ENCODE measurements at places on chromosomes 3 and 15.

DNA sequence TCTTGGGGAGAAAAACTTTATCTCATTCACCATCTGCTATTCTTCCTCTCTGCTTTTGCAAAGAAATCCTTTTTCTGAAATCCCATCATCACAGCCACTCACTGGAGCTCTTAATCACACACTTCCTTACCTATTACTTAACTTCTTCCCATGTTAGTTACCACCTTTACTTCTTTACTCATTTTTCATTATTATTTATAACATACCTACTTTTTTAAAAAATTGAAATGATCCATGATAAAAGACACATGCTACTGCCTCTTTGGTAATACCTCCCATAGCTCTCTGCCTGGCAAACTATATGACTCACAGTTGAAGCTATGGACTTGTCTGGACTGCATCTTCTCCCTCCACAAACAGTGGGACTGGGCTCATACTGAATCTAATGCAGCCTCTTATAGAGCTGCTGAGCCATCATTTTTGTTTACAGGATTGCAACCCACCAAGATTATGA is 150.3 kb downstream of the TNIK start:
- ATAC-seq = peak; percentile 80

- peak; percentile 18 for ATAC-seq
Measured at GRCh38 chr3:98563661-98564281, 29.6 kb downstream of the CPOX start.

- ATAC-seq = no peak
Measured at GRCh38 chr3:145536461-145536860, 624.5 kb downstream of the PLOD2 start.

DNA sequence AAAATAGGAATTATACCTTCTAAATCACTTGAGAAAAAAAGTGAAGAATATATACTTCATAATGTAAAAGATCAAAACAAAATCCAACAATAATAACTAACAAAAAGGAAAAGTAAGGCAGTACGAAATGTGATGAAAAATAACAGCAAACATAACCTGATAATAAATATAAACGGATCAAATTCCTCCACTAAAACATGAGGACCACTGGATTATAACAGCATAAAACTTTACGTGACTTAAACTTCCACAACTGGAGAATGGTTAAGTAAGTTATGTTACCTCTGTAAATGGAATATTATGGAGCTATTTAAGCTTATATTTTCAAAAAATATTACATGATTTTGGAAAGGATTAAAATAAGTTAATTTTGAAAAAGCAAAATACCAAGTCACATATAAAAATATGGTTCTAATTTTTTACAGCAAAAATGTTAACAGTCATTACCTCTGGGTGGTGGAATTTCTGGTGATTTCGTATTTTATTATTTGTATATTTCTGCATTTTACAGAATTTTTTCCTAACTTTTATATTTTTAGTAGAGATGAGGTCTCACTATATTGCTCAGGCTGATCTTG is 7.0 kb downstream of the SLC6A20 start:
- ATAC-seq = no peak

DNA sequence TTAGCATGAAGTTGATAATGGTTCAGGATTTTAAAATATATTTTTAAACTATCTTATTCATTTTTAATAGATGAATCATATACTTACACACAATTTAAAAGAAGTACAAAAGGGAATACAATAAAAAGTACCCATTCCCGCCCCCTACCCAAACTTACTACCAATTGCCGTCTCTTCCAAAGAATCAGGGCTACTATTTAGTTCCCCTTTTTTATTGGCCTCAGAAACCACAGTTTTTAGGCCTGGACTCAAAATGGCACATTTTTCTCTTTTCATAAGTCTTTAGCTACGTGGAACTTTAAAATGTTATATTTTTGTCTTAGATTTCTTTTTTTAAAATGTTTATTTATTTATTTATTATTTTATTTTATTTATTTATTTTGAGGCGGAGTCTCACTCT is 18.0 kb downstream of the LRRK1 start:
- ATAC-seq = no peak

- ATAC-seq = no peak
Measured at GRCh38 chr3:77682162-77682561, 642.3 kb downstream of the ROBO2 start.

DNA sequence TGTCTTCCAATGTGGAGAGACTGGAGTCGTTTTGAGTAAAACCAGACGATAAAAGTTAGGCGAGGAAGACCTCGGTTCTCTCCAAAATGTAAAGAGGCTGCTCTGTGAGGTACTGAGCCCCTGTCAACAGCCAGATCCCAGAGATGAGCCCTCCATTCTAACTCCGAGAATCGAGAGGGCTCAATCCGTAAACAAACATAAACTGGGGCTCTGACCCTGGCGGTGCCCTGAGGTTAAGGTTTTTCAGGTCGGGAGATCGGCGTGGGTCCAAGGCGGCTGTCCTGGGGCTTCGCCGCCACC is 417 bp downstream of the TBCCD1 start:
- no peak for ATAC-seq

GRCh38 chr15:43186003-43186353 is 775 bp downstream of the CCNDBP1 start:
- ATAC-seq = peak; percentile 37

GRCh38 chr3:81406318-81406717 is 355.1 kb downstream of the GBE1 start:
- no peak for ATAC-seq

DNA sequence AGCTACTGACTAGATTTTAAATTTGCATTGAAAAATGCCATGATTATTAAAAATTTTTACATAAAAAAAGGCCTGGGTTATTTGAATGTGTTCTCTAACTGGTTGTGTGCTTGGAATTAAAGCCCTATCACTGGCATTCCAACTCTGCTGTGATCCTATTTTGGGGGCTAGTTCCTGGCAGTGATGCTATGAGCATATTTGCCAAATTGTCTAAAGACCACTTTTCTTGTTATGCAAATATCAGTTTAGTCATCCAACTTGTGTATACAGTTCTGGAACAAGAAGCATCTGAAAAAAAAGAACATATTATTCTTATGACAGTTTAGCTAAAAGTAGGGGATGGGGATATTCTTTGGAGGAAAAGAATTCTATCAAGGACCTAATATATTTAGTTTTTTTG is 243.4 kb upstream of the ZNF717 start:
- ATAC-seq = no peak

GRCh38 chr15:91694131-91694830 is 159.2 kb upstream of the SLCO3A1 start:
- peak; percentile 79 for ATAC-seq

- ATAC-seq = no peak
Measured at GRCh38 chr3:4394048-4394447, 73.0 kb downstream of the SUMF1 start.

GRCh38 chr15:57432141-57432741 is 55.9 kb downstream of the CGNL1 start:
- peak; percentile 51 for ATAC-seq

DNA sequence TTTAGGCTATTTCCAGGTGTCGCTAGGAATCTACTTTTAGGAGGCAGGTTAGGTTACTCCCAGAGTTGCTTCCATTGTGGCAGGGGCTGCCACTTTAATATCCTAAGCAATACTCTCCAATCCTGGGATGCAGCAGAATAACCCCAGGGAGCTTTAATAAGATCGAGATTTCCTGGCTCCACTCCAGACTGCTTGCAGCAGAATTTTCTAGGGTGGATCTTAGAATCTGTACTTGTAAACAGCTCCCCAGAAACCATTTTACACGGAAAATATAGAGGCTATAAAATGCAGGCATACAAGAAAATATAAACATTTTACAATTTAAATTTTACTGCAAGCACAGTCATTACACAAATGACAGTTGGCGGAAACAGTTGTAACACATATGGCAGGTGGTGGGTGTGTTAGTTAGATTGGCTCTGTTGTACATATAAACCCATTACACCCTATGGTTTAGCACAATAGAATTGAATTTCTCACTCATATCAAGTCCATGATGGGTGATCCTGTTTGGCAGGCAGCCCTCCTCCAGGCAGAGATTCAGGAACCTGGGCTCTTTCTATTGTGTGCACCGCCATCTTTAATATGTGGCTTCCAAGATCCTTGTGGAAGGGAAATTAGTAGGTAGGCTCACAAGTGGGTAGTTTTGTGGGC is 35.0 kb upstream of the TNFAIP8L3 start:
- no peak for ATAC-seq

DNA sequence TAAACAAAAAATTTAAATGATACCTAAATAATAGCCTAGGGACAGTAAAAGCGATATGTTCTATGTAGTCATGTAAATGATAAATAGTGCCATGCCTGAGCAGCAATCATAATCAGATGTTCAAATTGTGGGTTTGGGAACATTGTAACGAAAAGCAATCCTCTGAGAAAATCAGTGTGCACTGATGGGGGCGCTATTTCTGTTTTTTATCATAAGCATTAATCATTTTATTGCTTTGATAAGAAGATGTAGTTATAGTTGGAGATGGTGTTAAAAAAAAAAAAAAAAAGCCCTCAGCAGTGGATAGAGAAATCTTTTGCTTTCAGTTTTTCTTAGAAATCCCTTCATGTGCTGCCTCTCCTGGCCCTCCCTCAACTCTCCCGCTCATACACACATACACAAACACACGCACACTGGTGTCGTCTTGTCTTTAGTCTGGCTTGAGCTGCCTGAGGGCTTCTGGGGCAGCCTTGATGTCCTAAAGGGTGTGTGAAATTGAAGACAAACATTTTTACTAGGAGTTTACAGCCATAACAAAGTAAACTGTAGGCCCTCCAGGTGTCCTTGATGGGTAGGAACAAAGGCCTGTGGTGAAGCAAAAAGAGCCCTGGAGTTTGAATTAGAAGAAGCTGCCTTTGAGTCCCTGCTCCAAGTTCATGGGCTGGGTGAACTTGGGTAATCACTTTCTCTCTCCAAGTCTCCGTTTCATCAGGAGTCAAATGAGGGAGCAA is 428.1 kb downstream of the SOX2 start:
- no peak for ATAC-seq

GRCh38 chr15:43776718-43777266 is at the start of gene ELL3:
ELL3 (minus strand) TSS chr15:43776966; CDS start chr15:43776901, 65 bp downstream.
- peak; percentile 83 for ATAC-seq
